Lung (tissue), 17 donors: ENCODE measurements at places on chromosomes 5 and 9. TPM values are rescaled to one million over a fixed set of nuclear protein-coding genes. Genes with fewer than 3 reads are reported as not detected.

FYB1 gene
- total RNA-seq = 33.9 TPM

RNF14 gene
- total RNA-seq = 53.3 TPM

RANBP17 gene
- 130 TPM for total RNA-seq

GPX8 gene
- 30.8 TPM for total RNA-seq

ADGRV1 gene
- total RNA-seq = 66.2 TPM

PDLIM7 gene
- 49.2 TPM for total RNA-seq

SPINK13 gene
- total RNA-seq = not detected

GRM6 gene
- not detected for total RNA-seq

SHC3 gene
- 3.8 TPM for total RNA-seq

IRX4 gene
- not detected for total RNA-seq

WDR5 gene
- 15.7 TPM for total RNA-seq

CCL27 gene
- 0.55 TPM for total RNA-seq

GRCh38 chr5:79105868-79106267 lies 5.7 kb upstream of the BHMT start:
- no peak for DNase-seq

- no peak for DNase-seq
These were observed 76.8 kb downstream of the SPEF2 start for GRCh38 chr5:35694481-35694880.

DNA sequence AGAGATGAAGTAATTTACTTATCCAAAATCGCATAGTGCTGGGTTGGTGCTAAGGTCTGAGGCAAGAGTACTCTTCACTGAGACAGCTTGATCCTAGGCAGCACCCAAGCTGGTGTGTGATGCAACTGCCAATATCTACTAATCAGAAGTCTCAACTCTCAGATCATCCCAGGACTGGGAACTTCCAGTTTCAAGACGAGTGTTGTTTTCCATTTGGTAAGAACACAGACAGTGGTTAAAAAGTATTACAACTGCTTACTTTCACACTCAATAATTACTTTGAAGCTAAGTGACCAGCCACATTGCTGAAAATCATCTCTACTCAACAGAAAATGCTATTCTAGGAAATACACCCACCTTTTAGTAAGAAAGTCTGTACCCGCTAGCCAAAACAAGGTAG lies 45.3 kb downstream of the FBXW11 start:
- DNase-seq = no peak

DNA sequence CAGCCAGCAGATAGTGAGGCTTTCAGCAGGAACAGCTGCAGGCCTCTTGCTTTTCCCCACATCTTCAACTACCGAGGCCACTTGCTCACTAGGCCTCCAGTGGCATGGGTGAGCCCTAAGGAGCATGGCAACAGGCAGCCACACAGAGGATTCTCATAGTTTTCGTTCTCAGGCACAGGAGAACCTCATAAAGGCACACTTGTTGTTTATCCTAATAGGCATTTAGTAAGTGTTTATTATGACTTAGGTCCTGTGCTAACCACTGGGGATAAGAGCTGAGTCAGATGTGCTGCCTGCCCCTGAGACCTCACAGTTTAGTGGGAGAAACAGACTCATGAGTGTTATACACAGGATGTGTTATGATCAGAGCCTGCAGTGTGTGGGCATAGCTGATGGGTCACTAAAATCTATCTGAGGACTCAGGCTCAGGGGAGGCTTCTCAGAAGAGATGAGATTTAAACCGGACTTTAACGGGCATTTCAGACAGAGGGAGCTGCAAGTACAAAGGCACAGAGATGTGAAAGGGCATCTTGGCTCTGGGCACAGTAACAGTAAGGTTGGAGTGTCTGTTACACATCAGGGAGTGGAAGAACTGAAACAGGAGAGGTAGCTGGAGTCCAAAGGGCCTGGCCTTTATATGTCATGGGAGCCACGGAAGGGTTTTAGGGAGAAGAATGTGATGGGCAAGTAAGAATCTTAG lies 21.0 kb upstream of the HEMGN start:
- no peak for DNase-seq

GRCh38 chr9:129126749-129127618 lies 15.8 kb downstream of the PTPA start:
- DNase-seq = no peak

GRCh38 chr5:67032921-67033664 lies 163.5 kb downstream of the CD180 start:
- peak; percentile 92 for DNase-seq

DNA sequence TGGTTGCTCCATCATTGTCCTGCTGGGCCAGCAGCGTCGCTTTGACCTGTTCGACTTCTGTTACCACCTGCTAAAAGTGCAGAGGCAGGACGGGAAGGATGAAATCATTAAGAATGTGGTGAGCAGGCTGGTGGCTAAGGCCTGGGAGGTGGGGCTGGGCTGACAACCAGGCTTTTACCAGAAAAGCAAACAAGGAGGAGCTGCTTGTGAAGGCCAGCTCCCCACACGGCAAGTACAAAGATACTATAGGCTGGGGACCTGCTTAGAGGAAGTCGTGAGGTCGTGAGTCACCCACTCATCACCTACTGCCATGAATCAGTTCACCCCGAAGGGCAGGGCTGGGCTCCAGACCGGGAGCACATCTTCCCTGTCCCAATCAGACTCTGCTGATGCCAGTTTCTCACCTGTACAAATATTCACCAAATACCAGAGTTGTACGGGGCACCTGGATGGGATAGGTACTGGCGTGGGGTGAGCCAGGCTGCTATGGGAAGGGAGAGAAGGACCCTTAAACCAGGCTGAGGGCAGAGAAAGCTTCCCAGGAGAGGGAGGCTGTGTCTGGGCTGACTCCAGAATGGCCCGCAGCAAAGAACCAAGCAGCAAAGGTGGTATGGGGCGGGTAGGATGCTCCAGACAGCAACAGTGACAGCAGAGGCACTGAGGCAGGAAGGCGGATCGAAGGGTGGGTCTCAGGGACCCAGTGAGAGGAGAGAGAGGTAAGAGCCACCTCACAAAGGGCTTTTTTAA lies 69.3 kb upstream of the NIPAL4 start:
- DNase-seq = no peak

DNA sequence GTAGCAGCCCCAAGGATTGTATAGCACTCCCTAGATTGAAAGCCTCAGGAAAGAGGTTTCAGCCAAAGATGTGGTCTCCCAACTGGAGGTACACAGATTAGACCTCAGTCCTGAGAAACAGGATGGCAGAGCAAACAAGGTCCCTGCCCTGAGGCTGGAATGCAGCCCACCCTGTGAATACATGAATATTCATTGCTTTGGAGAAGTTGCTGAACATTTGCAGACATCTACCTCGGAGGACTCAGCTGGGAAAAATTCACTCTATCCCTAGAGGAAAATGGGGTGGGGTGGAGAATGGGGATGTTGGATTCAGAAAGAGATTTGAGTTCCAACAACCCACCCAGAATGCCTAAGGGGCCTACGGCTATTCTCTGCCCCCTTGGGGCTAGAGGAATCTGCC lies 129.4 kb downstream of the SLIT3 start:
- DNase-seq = no peak

DNA sequence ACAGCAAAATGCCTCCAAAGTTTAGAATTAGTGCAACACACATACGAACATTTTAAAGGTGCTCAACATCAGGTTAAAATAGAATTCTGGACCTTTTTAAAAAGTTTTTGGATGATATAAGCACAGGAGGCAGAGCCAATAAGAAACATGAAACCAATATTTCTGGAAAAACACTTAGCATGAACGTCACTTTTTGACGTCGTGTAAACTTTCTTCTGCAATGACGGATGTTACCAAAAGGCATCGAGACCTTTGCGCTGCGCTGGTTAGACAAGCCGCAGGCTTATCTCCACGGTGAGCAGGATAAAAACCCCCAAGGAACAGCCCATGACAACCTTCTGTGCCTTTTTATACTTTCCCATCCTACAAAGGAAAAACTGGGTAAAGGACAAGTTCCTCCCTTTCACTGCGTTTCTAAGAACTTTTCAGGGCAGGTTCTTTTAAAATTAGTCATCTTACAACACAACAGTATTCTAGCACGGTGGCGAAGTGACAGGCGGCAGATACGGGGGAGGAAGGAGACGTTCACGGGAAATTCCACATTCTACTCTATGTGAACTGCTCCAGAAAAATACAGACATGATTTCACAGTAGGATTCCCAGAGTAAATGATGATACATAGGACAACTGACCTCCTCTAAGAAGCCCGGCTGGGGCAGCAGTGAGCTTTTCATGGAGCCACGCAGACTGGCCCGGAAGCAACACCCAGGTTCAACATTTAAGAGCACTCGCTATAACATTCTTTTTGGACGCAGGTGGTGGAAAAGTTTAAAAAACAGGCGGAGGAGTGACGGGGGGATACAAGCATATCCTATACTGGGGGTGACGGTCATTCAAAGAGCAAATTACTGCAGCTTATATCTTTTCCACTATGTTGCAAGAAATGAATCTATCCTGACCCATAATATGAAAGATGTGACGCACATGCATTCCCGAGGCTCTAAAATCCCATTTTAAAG lies 52.4 kb downstream of the USP20 start:
- no peak for DNase-seq

GRCh38 chr9:127589955-127590370 lies 22.1 kb upstream of the STXBP1 start:
- DNase-seq = peak; percentile 87

DNA sequence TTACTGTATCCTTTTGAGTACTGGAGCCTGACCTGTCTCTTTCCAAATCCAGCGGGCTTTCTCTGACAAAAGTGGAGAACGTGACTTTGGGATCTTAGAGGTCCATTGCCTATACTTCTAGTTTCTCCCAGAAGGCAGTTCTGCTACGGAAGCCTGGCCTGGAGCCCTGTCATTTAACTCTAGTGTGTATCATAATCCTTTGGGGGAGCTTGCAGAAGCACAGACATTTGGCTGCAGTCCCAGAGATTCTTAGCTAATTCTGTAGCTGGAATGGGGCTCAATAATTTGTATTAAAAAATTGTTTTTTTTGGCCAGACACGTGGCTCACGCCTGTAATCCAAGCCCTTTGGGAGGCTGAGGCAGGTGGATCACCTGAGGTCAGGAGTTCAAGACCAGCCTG lies 3.0 kb downstream of the HARS2 start:
- DNase-seq = peak; percentile 35

- DNase-seq = no peak
These were observed 24.3 kb downstream of the GCNT4 start for GRCh38 chr5:75028090-75028489.
